Smooth muscle cell of the brain vasculature (primary cell): ENCODE measurements at places on chromosomes 5 and 9.

DNA sequence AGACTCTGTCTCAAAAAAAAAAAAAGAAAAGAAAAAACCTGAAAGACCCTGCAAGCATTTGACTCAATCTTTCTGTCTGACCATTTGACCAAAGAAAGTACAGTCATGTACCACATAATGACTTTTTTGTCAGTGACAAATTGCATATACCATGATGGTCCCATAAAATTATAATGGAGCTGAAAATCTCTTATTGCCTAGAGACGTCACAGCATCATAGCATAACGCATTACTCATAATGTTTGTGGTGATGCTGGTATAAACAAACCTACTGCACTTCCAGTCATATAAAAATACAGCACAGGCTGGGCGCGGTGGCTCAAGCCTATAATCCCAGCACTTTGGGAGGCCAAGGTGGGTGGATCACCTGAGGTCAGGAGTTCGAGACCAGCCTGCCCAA, 10.5 kb downstream of the ECM2 start:
- DNase-seq, result no peak

- DNase-seq, result no peak
These were observed 46.2 kb upstream of the CDH12 start for GRCh38 chr5:22899341-22899740.

DNA sequence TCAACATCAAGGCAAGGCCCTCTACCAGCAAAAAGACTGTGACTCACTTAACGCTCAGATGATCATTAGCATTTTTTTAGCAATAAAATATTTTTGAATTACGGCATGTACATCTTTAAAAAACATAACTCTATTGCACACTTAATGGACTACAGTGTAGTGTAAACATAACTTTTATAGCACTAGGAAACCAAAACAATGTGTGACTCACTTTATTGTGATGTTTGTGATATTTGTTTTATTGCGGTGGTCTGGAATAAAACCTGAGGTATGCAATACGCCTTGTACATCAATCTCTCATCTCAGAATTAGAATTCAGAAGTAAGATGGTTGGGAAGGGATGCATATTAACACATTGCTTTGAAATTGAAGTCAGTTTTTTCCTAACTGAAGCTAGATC, 106.9 kb upstream of the PTCH1 start:
- no peak for DNase-seq

DNA sequence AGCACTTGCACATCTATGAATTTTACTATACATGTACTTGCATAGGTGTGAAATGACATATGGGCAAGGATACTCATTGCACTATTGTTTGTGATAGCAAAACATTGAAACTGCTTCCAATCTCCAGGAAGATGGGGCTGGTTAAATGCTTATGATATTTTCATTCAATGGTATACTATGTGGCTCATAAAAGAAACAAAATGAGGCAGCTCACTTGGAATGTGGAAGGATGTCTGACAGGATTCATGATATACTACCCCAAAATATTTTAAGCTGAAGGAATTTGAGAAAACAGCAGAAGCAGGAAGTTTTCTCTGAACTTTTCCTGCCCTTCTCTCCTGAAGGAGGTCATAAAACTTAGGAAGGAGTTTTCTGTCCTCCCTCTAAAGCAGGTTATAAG, 99.6 kb upstream of the CAST start:
- no peak for DNase-seq

- DNase-seq, result no peak
These were observed 18.3 kb downstream of the RANBP17 start for GRCh38 chr5:170880084-170880483.

DNA sequence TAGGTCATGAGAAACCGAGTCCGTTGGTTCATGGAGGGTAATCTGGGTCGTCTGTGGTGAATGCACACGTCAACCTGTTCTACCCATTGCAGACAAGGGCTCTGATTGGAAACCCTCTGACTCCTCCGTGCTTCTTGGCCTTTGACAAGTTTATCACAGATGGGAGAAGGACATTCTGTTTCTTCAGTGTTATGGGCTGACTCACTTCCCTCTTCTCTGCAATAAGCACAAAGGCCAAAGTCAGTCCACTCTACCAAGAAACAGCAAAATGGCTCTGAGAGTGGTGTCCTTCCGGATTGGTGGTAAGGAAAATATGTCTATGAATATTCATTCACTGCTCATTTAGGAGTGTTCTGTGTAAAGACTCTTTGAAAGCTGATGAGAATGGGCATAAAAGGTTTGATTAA, 89.3 kb downstream of the FEM1C start:
- DNase-seq, result no peak
